ENCODE measurements at places on chromosomes 5 and 9. TPM values are rescaled to one million over a fixed set of nuclear protein-coding genes. Genes with fewer than 3 reads are reported as not detected.

The SHOC1 gene
- 0.10 TPM for polyA plus RNA-seq

GRCh38 chr5:34891981-34892380, 23.3 kb downstream of the RAD1 start:
- no peak for DNase-seq
- no peak overlapping the region for H3K27ac ChIP-seq
- peaks cover 11% of the 10 kb centered on the region for H3K4me1 ChIP-seq
- H3K27me3 ChIP-seq, result no peaks in the 10 kb centered on the region
- no peak overlapping the region for H3K4me3 ChIP-seq

- no peak for DNase-seq
- H3K27me3 ChIP-seq, result no peaks in the 10 kb centered on the region
- H3K4me3 ChIP-seq, result no peak overlapping the region
- H3K36me3 ChIP-seq, result peaks cover 53% of the 10 kb centered on the region
Observed at GRCh38 chr5:139678751-139679750, 30.9 kb downstream of the CXXC5 start.

The OR1L1 gene
- not detected for polyA plus RNA-seq

GRCh38 chr9:124132671-124133147, 121.1 kb downstream of the LHX2 start:
- no peaks in the 10 kb centered on the region for H3K36me3 ChIP-seq
- DNase-seq, result no peak
- H3K27ac ChIP-seq, result no peak overlapping the region
- H3K27me3 ChIP-seq, result no peaks in the 10 kb centered on the region

GRCh38 chr5:58985311-58985710, 402.4 kb downstream of the RAB3C start:
- no peak overlapping the region for H3K4me3 ChIP-seq
- no peak overlapping the region for H3K27ac ChIP-seq
- peaks cover 41% of the 10 kb centered on the region for H3K36me3 ChIP-seq
- no peaks in the 10 kb centered on the region for H3K27me3 ChIP-seq
- DNase-seq, result no peak

DNA sequence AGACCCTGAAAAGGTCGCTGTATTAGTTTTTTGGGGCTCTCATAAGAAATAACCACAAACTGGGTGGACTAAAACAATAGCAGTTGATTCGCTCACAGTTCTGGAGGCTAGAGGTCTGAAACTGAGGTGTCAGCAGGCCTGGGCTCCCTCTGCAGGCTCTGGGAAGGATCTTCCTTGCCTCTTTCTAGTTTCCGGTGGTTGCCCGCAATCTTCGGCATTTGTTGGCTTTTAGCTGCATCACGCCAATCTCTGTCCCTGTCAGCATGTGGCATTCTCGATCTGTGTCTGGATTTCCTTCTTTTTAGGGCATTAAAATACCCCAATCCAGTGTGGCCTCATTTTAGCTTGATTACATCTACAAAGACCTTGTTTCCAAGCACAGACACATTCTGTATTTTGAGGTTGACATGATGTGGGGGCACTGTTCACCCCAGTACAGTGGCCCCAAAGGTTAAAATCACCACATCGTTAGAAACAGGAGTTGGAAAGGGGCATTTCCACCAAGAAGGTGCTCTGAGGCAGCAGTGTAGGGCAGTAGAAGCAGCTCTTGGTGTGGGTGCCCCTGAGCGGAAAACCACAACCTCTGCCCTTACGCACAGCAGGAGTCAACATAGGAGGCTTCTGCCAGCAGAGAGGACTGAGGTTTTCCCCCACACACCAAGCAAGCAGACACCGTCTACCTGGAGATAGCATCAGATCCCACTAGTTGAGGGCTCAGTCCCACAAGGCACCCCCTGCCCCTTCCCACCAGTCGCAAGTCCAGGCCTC, 13.5 kb downstream of the ZNF79 start:
- no peak overlapping the region for H3K27ac ChIP-seq
- DNase-seq, result no peak
- H3K4me1 ChIP-seq, result no peaks in the 10 kb centered on the region
- H3K36me3 ChIP-seq, result peaks cover 79% of the 10 kb centered on the region
- no peak overlapping the region for H3K4me3 ChIP-seq

GRCh38 chr5:56588131-56588487, 227.2 kb upstream of the MAP3K1 start:
- no peak overlapping the region for H3K27ac ChIP-seq
- no peaks in the 10 kb centered on the region for H3K27me3 ChIP-seq
- no peak overlapping the region for H3K4me3 ChIP-seq
- H3K4me1 ChIP-seq, result peaks cover 10% of the 10 kb centered on the region

DNA sequence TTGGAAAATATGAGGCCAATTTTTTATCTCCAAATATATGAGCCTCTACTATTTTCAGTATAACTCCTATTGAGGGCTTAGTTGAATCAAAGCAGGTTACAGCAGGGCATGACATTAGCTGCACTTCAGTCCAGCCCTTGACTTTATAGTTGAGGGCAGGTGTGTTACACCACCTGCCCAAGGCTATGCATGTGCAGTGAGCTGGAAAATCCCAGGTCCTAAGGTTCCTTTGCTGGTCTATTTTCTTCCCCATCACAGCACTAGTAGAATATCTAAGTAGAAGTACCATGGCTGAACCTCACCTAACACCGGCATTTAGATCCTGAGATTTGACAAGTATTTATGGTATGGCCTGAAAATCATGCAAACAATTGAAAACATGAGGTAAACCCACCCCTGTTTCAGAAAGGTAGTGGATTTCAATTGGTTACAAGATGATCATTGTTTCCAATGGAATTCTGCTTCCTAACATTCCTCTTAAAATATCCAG, 201.1 kb downstream of the SEMA5A start:
- no peak overlapping the region for H3K4me3 ChIP-seq
- H3K4me1 ChIP-seq, result peaks cover 16% of the 10 kb centered on the region
- DNase-seq, result no peak
- H3K27ac ChIP-seq, result no peak overlapping the region
- no peaks in the 10 kb centered on the region for H3K27me3 ChIP-seq

The CFAP157 gene
- 0.84 TPM for polyA plus RNA-seq

GRCh38 chr9:31034311-31034710, 1350.1 kb upstream of the ACO1 start:
- H3K27me3 ChIP-seq, result no peaks in the 10 kb centered on the region
- H3K36me3 ChIP-seq, result no peaks in the 10 kb centered on the region
- H3K4me3 ChIP-seq, result no peak overlapping the region
- H3K4me1 ChIP-seq, result no peaks in the 10 kb centered on the region
- no peak for DNase-seq
- no peak overlapping the region for H3K27ac ChIP-seq

DNA sequence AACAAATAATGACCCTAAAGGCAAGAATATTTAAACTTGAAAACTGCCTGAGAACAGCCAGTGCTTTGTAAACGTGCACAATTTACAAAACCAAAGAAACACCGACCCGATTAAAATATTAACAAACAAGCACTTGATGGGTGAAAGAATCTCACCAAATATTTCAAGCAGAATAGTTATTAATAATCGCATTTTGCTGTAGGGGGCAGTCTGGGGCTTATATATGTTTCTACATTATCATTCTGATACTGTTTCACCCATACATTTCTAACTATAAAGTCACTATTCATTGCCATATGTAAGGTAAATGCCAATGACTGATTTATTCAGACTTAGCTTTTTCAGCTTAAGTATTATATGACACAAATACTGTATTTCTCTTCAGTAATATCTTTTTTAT, 37.7 kb downstream of the UBAP2 start:
- H3K27me3 ChIP-seq, result no peaks in the 10 kb centered on the region
- DNase-seq, result no peak
- no peaks in the 10 kb centered on the region for H3K4me1 ChIP-seq
- H3K4me3 ChIP-seq, result no peak overlapping the region
- no peak overlapping the region for H3K27ac ChIP-seq

GRCh38 chr5:93325946-93326345, 255.1 kb downstream of the NR2F1-AS1 start:
- H3K4me3 ChIP-seq, result no peak overlapping the region
- H3K36me3 ChIP-seq, result no peaks in the 10 kb centered on the region
- no peak overlapping the region for H3K27ac ChIP-seq
- no peaks in the 10 kb centered on the region for H3K27me3 ChIP-seq

The KLF4 gene
- 100 TPM for polyA plus RNA-seq

Data from large intestine (tissue), 12 donors.